ENCODE measurements at places on chromosomes 7 and 10.

DNA sequence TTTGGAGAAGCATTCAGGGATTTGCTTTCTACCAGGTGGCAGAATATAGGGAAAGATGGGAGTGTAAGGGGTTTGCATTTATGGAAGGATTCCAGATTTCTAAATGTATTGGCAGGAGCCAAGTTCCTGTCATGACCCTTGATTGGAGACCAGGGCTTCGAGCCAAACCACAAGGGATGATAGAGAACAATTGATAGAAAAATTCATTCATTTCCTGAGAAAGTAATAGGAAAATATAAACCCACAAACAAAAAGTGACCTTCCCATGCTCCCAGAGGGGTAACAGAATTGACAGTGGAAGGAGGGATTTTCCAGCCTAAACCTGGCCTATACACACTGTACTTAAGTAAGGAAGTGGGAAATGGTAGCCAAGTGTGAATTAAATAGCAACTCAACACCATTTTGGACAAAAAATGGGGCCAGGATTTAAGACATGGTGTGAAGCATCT lies 22.4 kb upstream of the IFIT2 start:
- no peak for DNase-seq

DNA sequence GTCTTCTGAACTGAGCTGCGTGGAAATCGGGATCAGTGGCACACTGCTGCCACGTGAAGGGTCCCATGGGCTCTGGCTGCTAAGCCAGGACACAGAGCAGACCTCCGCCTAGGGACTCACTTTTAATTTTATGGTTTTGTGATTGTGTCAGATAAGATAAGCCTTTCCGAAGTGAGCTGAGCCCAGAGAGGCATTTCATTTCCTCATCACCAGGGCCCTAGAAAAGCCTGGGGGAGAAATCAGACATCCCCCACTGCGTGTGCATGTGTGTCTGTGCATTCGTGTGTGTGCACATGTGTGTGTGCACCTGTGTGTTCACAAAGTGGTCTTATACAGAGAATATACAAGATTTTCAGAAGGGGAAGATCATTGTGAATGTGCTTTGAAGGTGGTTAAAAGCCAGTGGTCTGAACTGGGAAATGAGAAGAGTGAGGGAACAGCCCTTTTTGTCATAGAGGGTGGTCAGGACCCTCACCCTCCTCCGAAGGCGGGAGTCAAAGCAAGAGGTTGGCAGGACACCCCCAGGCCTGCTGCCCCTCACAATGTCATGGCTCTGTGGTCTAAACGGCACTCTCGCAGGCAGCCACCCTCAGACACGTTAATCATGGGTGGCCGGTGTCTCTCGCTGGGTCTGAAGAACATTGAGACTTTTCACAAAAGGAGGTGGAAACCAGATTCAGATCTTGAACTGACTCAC lies 176.1 kb upstream of the PFKP start:
- no peak for DNase-seq

- DNase-seq, result no peak
Observed at GRCh38 chr7:131328377-131329175, 900 bp downstream of the MKLN1 start.

- no peak for DNase-seq
Observed at GRCh38 chr10:51092402-51092801, 18.1 kb downstream of the PRKG1 start.

- DNase-seq, result no peak
Observed at GRCh38 chr7:84025332-84025927, 169.2 kb downstream of the SEMA3A start.

- no peak for DNase-seq
Observed at GRCh38 chr7:114130866-114131265, 212.1 kb upstream of the PPP1R3A start.

- no peak for DNase-seq
Observed at GRCh38 chr7:75951506-75951905, 36.6 kb downstream of the POR start.

DNA sequence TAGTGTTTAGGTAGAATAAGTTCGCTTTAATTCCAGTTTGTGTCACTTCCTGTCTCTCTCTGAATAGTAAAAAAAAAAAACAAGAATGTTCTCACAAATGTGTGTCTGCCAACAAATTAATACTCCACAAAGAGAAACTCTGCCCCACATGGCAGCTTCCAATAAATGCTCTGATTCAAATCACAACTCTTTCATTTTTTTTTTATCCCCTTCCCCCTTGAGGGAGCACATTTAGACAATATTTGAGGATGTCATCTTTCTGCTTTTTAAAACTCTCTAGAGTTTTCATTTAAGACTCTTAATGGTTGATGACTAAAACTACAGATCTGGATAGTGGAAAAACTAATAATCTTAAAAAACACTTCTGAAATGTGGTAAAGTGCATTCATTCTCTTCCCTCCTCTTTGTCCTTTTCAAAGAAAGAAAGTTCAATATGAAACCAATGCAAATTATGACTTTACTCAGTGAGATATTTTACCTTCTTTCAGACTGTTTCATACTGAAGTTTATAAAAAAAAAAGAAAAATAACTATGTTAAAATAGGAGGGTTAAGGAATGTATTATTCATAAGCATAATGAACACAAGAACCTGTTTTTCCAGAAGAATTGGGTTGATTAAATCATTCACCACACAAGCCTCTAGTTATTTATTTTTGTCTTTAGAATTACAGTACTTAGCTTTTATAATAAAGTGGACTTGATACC lies 42.3 kb downstream of the ARID5B start:
- no peak for DNase-seq

GRCh38 chr10:5526691-5527331 lies 2.0 kb downstream of the CALML3 start:
- no peak for DNase-seq

GRCh38 chr10:93622942-93623341 lies 10.6 kb downstream of the PDE6C start:
- DNase-seq, result no peak

DNA sequence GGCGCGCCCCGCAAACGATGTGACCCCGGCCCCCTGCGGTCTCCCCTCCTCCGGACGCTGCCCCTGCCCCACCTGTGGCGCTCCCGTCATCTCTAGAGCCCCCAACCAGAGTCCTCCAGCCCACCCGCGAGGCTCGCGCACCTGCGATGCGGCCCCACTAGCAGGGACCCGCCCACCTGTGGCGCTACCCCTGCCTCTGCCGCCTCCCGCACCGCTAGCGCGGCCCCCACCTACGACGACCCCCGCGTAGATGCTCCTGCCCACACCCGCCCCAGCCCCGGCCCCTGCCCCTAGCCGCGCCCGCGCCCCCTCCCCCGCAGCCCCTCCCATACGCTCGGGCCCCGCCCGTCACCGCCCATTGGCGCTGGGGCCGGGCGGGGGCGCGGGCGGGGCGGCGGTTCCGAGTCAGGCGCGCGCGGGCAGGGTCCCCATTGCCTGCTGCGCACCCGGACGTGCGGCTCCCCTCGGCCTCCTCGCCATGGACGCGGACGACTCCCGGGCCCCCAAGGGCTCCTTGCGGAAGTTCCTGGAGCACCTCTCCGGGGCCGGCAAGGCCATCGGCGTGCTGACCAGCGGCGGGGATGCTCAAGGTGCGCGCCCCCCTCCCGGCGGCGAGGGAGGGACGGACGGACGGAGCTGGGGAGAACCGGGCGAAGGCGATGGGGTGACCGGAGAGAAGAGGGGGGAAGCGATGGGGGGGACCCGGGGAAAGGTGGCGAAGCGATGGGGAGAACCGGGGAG lies at the start of gene PFKP:
Gene PFKP, plus strand, starts transcription at position 431 of the 741 bp plus-strand sequence. Its CDS starts 48 bp downstream, at position 479.
- peak; percentile 77 for DNase-seq

DNA sequence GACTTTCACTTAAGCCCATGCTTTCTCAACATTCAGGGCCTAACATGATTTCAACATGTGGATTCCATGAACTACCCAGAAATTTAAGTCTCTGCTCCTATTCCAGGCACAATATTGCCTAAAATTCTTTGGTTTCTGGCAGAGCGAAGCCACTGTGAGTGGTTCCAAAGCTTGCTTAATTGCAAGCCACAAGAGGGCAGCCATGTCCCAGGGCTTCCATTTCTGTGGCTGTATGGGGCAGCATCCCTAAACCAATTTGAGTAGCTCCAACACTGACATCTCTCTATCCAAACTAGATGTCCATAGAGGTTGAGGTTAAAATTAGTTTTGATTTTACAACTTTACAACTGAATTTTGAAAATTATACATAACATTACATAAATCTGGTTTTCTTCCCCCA lies 56.3 kb upstream of the MDFIC start:
- DNase-seq, result no peak

GRCh38 chr10:25689346-25690100 lies 244.5 kb upstream of the MYO3A start:
- DNase-seq, result no peak

DNA sequence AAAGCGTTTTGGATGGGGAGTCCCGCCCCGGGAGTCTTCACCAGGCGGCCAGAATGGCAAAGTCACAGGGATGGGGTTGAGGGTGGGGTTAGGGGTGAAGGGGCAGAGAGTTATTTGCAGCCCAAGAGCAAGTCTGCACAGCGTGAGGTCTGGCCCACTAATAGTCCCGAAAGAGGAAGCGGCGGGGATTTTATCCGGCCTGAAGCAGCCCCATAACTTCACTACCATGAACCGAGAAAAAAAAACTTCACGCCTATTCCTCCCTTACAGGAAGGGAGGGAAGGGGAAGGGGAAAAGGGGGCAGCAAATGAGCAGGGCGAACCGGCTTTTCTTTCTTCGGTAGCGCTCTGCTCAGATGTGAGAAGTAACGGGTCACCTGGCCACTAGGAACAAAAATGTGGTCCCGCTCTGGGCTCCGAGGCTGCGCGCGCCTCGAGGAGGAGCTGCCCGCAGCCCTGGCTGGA lies 712 bp downstream of the ITPRIP start:
- DNase-seq, result no peak

DNA sequence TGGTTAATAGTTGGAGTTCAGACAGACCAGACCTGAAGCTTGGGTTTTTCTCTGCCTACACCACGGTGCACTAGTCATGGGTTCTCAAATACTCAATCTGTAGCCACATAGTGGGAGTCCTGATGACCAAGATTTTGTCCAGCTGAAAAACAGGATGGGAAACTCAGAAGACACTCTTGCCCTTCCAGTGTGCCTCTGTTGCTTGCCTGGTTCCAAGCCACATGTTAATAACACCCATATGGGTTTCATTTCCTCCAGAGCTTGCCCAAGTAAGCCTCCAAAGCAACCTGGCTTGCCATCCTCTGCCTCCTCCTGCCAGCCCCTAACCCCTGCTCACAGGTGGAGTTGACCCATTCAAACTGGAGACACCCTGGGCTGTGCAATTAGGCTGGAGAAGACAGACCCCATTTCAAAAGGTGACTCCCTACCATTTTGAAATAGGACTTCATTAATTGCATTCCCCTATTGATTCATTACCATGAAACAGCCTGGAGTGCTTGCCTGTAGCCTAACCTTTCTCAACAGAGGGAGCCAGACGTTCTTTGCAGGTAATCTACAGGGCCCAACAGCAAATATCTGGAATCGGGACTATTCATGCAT lies 108.0 kb upstream of the HABP2 start:
- DNase-seq, result no peak

- DNase-seq, result no peak
Observed at GRCh38 chr10:91768123-91768522, 30.1 kb upstream of the TNKS2 start.

DNA sequence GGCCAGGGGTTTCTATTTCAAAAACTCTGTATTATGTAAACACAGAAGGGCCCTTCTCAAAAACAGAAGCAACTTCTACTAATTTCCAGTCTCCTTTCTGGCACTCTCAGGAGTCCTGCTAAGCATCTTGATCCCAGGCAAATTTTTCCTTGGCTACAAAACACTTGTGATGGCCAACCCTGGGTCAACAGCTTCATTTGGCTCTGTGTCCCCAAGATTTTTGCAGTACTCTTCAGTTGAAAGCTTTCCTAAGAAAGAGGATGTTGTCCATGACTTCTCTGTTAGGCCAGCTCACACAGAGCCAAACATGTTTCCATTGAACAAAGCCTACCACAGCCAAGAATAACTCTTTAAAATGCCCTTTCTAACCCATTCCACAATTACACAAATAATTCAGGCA lies 99.0 kb upstream of the EGR2 start:
- no peak for DNase-seq

- DNase-seq, result no peak
Observed at GRCh38 chr10:101008823-101009423, 9.3 kb downstream of the LZTS2 start.

- DNase-seq, result no peak
Observed at GRCh38 chr7:154709840-154710520, 292.9 kb downstream of the PAXIP1 start.

DNA sequence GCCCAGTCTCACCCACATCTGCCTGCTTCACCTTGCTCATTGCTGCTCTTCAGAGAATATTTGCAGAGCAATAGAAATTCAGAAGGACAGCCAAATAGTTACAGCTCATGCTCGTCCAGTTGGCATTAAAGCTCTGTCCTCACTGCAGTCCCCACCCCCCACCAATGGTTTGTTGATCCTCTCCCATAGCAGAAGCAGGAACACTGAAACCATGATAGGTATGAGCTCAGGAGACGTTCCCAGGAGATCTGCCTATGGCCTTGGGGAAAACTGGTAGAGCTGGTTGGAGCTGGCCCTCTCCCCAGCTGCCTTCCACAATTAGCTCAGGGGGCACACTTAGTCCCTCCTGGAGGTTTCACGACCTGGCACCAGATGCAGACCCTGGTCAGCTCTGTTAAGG lies 68.6 kb upstream of the KMT2C start:
- no peak for DNase-seq

DNA sequence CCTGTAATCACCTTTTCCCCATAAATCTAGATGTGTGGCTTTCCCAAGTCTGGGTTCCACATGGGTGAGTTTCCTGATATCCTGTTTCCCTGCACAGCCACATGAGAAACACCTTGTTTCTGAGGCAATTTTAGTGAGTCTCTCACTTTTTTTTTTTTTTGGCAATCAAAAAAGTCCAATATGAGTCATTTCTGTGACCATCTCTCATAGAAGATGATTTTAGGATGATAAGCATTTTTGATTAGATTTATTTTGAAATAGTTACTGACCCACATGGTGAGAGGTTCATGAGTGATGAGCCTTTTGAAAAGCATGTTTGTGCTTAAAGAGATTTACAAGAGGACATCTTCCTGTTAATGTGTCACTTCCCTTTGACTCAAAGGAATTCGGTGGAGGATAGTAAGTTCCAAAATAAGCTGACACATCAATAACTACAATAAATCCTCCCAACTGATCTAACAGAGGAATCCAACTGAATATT lies 464.0 kb downstream of the INHBA start:
- no peak for DNase-seq

GRCh38 chr7:154484406-154484805 lies 432.2 kb downstream of the DPP6 start:
- no peak for DNase-seq

DNA sequence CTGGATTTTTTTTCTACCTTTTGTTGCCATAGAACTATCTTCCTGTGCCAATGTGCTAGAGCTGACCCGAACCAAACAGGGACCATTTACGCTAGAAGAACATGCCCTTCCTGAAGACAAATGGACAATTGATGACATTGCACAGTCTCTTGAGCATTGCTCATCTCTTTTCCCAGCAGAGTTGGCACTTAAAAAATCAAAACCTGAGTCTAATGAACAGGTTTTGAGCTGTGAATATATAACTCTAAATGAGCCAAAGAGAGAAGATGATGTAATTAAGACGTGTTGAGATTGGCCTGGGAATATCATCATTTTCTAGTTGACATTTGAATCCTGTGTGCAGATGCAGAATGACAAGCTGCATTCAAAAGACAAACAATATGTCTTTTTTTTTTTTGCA lies 37.1 kb downstream of the TRUB1 start:
- no peak for DNase-seq

GRCh38 chr10:112914288-112914952 lies 35.6 kb upstream of the TCF7L2 start:
- no peak for DNase-seq

- no peak for DNase-seq
Observed at GRCh38 chr7:26863518-26864308, 677 bp downstream of the SKAP2 start.

All from 8988T (cell line).